ENCODE measurements at places on chromosomes 3 and 15.

DNA sequence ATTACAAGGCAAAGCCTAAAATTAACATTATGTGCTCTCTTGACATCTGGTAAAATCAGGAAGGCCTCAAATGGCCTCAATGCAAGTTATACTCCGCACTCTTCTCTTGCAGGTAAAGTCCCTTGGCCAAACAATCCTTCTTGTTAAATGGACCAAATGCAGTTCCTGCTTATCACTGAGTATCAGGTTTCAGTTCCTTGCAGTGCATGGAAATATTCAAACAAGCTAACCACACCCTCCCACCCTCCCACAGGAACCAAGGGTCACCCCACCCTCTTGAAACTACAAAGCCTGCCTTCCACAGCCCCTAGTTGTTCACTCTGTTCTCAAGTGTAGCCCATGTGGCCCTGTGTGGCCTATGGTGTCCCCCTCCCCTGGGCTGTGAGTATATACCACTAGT is 171.9 kb upstream of the CADPS start:
- no peak for DNase-seq

GRCh38 chr3:195859061-195859845 is 47.5 kb upstream of the MUC4 start:
- DNase-seq, result peak; percentile 67

DNA sequence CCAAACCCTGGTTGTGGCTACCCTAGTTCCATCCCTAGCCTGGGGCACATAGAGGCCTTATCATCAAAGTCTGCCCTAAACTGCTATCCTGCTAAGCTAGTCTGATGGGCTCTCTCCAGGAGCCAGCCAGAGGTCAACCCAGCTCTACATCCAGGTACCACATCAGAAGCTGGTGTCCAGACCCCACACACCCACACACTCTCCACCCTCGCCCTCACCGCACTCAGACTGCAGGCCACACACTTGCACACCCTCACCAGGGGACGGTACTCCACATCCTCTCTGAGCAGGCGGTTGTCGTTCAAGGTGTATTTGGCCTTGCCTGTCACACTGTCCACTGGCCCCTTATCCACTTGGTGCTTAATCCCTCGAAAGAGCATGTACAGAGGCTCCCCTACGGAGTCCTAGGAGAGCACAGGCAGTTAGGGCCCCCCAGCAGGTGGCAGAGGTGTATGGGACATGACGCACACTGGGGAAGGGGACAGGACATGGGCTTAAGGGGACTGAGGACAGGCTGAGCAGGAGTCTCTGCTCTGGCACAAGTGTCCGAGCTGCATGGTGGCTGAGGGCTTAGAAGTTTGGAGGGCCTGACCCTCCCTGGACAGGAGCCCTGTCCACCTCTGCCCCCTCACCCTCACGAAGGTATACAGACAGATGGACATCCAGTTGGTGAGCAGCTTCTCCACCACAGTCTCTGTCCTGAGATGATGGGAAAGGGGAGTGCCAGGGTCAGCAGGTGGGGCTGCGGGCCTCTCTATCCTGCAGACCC is 18.1 kb downstream of the PLXNB1 start:
- no peak for DNase-seq

- no peak for DNase-seq
Measured at GRCh38 chr3:13161021-13161759, 88.0 kb upstream of the IQSEC1 start.

- DNase-seq, result no peak
Measured at GRCh38 chr3:193798051-193798450, 205.0 kb downstream of the OPA1 start.

DNA sequence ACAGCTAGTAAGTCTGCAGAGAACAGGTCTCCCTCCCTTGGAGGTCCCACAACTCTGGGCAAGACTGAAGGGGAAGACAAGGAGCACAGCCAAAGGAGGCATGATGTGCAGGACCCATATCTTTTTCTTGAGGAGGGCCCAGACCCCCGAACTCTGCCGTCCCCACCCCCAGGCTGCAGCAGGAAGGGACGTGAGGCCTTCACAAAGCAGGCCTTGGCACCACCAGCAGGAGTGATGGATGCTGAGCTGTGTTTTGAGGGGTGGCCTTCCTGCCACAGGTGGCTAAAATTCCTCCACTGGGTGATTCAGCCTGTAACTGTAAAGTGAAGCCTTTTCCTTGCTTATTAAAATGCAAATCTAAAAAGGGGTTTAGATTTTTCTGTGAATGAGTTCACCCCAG is 8.6 kb downstream of the PLA2G4D start:
- DNase-seq, result no peak

- no peak for DNase-seq
Measured at GRCh38 chr15:67472957-67473356, 48.0 kb upstream of the C15orf61 start.

GRCh38 chr3:167481164-167481563 is 7.3 kb upstream of the SERPINI2 start:
- DNase-seq, result no peak

DNA sequence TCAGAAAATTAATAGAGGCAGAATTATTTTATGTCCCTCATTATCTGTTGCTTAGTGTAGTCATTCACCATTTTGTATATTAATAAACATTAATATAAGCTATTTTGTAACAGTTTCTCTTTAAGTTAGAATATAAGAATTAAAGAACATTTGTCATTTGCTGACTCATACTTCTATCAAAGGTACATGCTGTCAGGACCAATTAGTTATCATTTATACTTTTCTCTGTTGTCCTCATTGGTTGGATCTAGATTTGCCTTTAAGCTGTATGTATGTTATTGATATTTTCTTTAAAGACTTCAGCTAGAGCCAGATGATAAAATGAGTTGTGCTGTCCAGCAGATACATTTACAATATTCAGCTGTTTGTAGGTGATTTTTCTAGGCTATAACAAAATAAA is 168.4 kb upstream of the MLF1 start:
- DNase-seq, result no peak

GRCh38 chr3:183220828-183221227 is 32.2 kb upstream of the B3GNT5 start:
- DNase-seq, result no peak

GRCh38 chr15:89148126-89148525 is 59.9 kb downstream of the ABHD2 start:
- no peak for DNase-seq

DNA sequence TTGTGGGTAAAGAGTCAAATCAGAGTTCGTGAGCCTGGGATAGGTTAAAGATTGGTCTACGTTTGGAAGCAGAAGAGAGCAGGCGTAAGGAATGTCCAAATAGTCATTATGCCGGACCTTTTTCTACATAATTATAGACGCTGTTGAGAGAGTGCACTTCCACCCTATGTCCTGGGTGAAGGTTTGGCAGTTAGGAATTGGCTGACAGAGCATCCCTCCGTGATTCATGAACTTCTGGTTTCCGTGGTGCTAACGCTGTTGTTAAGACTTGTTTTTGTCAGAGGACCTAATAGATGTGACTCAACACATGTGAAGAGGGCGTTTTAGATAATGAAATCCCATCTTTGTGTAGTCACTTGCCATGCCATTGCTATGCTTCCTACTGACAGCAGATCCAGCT is 1.1 kb downstream of the EAF1 start:
- DNase-seq, result peak; percentile 85
